ENCODE measurements at places on chromosomes 16 and 17.
A peak's percentile ranks its signal among the peaks of the same experiment; 100 is the strongest.

DNA sequence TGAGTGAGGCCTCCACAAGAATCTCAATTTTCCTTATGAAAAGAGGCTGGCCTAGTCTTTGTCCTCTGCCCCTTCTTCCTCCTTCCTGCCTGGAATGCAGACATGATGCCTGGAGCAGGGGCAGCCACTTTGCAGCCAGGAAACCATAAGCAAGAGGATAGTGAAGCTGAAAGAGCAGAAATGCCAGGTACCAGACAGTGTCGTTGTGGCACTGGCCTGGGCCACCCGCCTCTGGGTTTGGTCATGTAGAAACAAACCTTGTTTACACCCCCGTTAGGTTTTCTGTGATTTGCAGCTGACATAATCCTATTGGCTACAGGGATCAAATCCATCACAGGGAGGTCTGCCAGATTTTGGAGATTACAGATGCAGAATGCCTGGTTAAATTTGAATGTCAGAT lies 16.5 kb downstream of the CBFA2T3 start:
- no peak for DNase-seq

DNA sequence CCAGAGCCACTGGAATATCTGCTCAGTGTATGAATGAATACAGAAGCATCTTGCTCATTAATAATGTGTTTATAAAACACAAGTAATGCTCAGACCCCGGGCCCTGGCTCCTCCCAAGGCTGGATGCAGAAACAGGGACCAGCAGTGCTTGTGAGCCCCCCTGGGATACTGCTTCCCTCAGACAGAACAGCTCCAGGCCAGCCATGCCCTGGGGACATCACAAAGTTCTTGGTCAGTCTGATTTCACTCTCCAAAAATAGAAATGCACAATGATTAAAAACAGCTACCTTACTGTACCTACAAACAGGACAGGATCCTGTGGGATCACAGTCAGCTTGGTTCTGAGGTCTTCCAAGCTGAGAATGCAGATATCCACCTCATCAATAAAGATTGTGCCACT lies 68.2 kb downstream of the ABCC12 start:
- DNase-seq, result no peak

- DNase-seq, result peak; percentile 78
Observed at GRCh38 chr17:36705874-36706731, 104.7 kb downstream of the MRM1 start.

DNA sequence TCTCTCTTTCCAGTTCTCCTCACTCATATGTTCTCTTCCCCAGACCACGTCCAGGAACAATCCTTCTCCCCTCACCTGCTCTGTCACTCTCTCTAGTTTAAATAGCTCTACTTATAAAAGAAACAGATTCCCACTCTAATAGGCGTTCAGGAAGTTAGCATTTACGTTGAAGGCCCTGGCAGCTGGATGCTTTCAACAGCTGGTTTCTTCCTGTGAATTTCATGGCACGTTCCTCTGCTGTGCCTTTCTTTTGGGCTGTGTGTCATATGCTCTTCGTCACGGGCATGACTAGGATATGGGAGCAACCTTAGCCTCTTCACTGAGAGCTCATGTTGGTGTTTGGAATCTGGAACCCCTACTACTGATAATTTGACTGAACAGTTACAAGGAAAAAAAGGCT lies 73.2 kb downstream of the ZNF18 start:
- DNase-seq, result no peak

GRCh38 chr17:31745964-31746600 lies 113.0 kb downstream of the COPRS start:
- no peak for DNase-seq

GRCh38 chr17:81693509-81694210 lies 9.5 kb upstream of the MRPL12 start:
- no peak for DNase-seq

DNA sequence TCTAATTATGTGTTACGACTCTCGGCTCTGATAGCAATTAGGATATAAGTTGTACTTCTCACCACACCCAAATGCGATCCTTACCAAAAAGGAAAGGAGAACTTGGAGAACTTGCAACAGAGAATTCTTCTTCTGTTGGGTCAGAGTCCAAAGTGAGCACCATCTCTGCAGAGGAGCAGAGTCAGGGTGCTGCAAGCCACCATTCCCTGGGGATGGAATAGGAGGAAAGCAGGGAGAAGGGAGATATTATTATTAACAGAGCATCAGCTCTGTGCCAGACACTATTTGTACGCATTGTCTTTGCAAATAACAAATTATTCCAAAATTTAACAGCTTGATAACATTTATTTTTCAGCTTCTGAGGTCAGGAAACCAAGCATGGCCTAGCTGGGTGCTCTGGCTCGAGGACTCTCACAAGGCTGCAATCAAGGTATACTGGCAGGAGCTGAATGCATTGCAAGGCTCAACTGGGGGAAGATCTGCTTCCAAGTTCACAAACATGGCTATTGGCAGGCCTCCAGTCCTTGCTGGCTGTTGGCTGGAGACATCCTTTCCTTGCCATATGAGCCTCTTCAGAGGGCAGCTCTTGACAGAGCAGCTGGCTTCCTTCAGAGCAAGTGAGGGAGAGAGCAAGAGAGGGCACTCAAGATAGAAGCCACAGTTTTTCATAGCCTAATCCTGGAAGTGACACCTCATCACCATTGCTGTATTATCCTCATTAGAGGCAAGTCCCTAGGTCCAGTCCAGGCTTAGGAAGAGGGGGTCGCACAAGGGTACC lies 296.2 kb upstream of the CDH5 start:
- no peak for DNase-seq

DNA sequence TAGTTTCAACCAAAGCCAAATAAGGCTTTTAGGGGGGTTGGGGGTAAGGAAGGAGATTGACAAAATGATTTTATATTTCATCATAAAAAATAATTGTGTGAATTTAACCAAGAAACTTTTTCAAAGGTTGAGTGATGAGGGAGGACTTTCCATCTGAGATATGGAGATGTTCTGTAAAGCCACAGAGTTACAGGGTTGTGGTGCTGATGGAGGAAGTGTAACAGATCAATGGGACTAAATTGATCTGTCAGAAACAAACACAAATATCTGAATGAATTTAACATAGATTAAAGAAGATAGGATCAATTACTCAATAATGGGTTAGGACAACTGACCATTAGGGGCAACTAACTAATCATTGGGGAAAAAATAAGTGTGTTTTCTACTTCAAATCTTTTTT lies 14.2 kb upstream of the PIK3R5 start:
- no peak for DNase-seq
